ENCODE measurements at places on chromosomes 7 and 10.

DNA sequence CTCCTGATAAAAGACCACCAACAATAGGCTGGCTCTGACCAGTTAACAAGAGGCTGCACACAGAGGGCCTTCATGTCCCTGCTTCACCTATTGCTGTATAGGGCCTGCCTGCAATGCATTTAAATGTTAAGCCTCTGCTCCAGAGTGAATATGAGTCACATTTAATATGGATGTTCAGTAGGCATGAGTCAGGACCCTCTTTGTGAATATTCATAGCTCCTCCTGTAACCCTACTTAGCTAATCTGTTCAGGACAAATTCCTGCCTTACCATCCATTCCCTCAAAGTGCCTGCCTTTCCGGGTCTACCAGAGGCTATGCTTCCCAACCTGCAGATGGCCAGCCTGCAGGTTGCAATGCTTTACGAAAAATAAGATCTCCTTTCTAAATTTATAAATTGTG lies 32.5 kb downstream of the ARHGAP22 start:
- DNase-seq = no peak

DNA sequence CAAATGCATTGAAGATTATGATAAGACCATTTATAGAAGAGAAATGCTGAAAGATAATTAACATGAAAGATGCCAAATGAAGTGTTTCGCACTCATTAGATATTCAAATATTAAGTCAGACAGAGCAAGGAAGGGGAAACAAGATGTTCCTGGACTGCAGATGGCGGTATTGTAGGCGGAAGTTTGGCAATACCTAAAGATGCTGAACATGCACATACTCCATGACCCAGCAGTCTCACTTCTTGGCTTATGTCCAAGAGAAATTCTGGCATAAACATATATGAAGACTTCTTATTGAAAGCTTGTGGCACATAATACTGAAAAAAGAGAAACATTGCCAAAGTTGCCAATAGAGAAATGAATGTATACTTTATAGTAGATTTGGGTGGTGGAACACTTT lies 325.4 kb upstream of the SEMA3C start:
- no peak for DNase-seq

DNA sequence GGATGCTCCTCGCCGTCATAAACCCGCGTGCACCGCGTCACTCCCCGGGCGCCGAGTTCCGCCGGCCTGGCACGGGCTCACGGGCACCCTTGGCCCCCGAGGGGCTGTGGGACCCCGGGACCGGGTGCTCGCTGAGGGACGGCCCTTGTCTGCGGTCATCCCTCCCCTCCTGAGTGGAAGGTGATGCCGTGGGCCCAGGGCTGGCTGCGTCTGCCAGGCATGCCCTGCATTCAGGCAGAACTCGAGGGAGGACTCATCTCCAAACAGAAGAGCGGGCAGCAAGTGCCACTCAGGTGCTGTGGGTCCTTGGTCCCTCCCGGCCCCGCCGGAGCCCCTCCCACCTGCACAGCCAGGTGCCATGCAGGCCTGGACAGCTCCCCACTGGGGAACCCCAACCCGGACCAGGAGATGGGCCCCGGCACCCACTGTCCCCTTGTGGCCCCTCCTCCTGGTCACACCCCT lies 61.3 kb downstream of the UNCX start:
- no peak for DNase-seq

- DNase-seq = no peak
Measured at GRCh38 chr7:95106401-95106800, 199.0 kb downstream of the PPP1R9A start.

DNA sequence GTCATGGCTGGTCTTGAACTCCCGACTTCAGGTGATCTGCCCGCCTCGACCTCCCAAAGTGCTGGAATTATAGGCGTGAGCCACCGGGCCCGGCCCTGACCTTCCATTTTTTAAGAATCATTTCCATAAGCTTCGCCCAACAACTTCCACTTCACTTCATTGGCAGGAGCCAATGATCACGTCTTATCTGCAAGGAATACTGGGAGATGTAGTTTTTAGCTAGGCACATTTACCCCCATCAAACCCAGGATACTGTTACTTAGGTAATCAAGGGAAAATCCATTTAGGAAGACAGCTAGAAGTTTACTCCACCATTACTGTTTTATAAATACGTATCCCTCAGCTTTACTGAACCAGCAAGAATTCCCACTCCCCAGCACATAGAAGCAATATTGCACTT lies 3.4 kb upstream of the CDK13 start:
- DNase-seq = no peak

DNA sequence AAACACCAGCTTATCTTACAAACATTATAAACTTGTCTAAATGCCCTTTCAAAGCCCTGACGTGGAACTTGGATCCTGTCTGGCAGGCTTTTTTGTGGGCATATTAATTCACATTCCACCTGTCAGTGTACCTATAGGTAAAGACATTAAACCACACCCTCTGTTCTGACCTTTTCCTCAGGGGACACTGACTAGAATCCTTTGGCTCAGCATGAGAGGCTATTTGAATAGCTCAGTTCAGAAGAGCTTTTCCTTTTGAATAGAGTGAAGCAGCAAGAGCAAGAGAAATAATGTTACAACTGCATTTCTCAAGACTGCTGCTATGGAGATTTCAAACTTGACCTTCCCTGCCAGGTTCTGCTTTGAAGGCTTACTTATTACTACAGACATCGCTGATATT lies 76.9 kb downstream of the CYP51A1 start:
- DNase-seq = no peak

DNA sequence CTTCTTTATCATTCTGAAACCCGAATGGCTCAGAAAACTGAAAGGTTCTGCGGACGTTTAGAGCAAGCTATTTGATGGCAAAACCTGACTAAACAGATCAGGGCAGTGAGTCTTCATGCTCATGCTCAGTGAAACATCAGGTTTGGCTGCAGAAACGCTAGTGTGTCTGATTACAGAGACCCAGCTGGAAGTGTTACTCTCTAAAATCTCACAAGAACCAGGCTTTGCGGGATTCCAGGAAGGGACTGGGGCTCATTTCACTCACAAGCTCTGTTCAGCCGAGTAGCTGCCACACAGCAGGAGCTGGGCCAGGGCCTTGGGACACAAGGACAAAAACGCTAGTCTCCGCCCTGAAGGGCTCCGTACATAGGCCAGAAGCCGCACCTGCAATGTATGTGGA lies 2.9 kb downstream of the PITRM1 start:
- no peak for DNase-seq

DNA sequence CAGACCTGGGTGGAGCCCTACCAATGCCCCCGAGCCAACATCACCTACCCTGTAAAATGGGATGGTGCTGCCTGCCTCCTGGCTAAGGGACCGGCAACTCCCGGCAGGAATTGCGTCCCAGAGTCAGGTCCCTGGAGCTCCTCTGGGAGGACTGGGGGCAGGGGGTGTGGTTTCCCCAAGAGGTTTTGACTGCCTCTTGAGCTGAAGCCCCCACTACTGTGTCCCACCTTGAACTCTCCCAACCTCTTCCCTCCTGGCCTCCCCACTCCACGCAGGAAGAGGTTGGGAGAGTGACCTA lies 1.3 kb downstream of the SH2B2 start:
- DNase-seq = no peak

GRCh38 chr10:8037199-8037801 lies 17.2 kb upstream of the GATA3 start:
- no peak for DNase-seq

- DNase-seq = no peak
Measured at GRCh38 chr7:142862351-142862750, 7.5 kb downstream of the EPHB6 start.

GRCh38 chr7:78703391-78703790 lies 750.1 kb downstream of the MAGI2 start:
- DNase-seq = no peak

GRCh38 chr10:131088619-131089018 lies 222.9 kb downstream of the TCERG1L start:
- DNase-seq = no peak

DNA sequence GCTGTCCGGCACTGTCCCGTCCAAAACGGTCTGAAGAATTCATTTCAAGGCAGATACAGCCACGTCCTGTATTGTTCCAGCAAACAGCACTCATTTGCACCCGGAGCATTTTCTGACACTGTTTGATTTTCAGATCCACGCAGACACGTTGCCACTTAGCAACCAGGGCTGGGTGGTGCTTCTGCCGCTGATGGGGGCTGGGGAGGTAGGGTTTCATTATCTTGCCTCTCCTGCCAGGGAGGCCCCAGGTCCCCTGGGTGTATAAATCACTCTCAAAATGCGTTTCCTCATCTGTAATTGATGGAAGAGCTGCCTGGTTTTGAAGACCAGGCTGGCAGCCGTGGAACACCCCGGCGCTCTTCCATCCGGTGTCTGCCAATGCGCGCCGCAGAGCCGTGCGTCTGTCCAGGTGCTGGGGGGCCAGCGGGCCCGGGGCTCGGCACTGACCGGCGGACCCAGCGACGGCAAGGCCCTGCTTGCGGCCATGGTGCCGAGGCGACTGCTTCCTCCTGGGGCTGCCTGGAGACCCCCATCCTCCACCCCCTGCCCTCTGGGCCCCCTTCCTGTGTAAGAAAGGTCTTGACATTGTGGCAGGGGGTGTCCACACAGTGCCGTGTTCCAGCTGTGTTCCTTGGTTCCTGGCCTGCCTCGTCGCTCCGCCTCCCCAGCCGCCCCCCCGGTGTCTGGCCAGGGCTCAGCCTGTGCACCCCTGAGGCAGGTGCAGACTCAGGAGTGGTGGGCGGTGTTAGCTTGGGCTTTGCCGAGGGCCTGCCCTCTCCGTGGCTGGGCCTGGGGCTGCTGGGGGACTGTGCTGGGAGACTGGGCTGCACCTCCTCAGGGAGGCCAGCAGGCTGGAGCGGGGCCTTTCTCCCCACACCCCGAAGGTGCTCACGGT lies 16.6 kb downstream of the ADGRA1 start:
- DNase-seq = no peak

- DNase-seq = no peak
Measured at GRCh38 chr7:6480323-6480660, 32.5 kb upstream of the DAGLB start.

GRCh38 chr7:12979181-12979580 lies 291.7 kb downstream of the ARL4A start:
- DNase-seq = no peak

GRCh38 chr7:29957521-29958310 lies 31.9 kb downstream of the SCRN1 start:
- no peak for DNase-seq

- DNase-seq = no peak
Measured at GRCh38 chr10:52951824-52952223, 179.2 kb upstream of the MBL2 start.

DNA sequence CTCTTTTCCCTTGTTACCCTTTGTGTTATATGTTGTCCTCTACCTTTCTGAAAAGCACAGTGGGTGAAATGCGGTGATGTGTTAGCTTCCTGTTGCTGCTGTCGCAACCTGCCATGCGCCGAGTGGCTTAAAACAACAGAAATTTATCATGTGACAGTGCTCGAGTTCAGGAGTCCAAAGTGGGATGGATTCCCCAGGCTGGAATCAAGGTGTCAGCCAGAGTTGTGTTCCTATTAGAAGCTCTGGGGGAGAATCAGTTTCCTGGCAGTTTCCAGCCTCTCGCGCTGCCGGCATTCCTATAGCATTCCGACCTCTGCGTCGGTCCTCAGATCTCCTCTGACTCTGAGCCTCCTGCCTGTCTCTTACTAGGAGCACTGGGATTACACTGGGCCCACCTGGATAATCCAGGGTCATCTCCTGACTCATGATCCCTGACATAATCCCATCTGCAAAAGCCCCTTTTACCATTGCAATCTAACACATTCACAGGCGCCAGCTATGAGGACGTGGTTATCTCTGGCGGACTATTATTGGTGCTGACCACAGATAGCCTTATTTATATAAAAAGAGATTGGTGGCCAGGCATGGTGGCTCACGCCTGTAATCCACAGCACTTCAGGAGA lies 207.5 kb downstream of the CUX1 start:
- no peak for DNase-seq

DNA sequence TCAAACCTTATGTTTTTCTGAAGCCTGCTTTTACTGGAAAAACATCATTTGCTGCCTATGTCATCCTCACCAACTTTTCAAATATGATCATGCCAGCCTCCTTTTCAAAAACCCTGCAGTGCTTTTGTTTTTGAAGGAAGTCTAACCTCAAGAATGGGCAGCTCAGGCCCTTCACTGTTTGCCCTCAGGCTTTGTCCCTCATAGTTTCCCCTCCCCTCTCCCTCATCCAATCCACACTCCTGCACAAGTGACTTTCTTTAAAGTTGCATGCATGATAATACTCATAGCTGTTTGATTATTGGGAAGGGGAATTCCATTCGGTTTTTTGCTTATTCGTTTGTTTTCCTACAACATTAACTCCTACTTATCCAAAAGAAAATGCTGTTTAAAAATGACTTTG lies 219.4 kb downstream of the SEMA3E start:
- no peak for DNase-seq

All from stimulated activated CD8-positive, alpha-beta memory T cell treated with anti-CD3 and anti-CD28 coated beads, Interleukin-7, amount 100 ng/mL, for 1 hour (primary cell).